ENCODE measurements at places on chromosomes 5 and 9. TPM values are rescaled to one million over a fixed set of nuclear protein-coding genes. Genes with fewer than 3 reads are reported as not detected.
A peak's percentile ranks its signal among the peaks of the same experiment; 100 is the strongest.

DNA sequence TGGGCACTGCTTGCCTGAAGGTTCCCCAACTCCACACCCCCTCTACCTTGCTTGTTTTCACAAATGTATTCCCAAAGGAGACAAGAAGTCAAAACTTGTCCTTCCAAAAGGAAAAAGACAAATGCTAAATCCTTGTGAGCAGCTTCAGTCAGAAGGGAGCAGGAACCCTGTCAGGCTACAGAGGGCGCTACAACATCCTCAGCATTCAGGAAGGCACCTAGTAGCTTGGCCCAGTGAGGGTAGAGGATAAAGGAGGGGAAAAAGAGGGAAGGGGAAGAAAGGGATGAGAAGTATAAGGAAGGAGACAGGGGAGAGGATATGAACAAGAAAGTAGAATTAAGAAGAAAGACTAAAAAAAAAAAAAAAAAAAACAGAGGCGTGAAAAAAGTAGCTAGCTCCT lies 97.5 kb downstream of the MLLT3 start:
- no peak overlapping the region for H3K4me3 ChIP-seq
- H3K27ac ChIP-seq = no peak overlapping the region

DNA sequence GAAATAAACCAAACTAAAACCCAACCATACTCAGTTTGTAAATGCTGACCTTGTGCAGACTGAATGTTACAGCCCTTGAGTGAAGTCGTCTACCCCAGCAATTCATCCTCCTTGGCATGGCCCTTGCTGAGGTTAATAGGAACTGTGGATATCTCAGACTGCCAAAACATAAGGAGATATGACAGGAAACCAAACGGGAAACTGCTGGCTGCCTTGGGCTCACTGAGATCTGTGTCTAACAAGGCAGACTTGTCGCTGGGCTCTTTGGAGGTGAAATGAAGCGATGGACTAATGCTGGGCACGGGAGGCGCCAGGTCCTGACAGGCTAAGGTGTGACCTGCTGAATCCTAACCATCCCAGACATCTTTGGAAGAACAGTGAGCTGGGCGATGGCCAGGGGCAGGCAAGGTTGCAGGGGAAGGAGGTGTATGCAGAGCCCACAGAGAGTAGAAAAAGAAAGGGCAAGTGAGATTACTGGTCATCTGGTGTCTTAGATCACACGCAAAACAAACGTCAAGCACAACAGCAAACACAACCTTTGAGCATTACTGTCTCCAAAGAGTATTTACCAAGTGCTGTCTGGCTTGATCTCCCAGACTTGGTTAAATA lies 44.6 kb upstream of the ALDH1A1 start:
- no peaks in the 10 kb centered on the region for H3K36me3 ChIP-seq
- DNase-seq = no peak
- no peaks in the 10 kb centered on the region for H3K27me3 ChIP-seq
- no peaks in the 10 kb centered on the region for H3K4me1 ChIP-seq
- no peak overlapping the region for H3K4me3 ChIP-seq
- H3K27ac ChIP-seq = no peak overlapping the region

DNA sequence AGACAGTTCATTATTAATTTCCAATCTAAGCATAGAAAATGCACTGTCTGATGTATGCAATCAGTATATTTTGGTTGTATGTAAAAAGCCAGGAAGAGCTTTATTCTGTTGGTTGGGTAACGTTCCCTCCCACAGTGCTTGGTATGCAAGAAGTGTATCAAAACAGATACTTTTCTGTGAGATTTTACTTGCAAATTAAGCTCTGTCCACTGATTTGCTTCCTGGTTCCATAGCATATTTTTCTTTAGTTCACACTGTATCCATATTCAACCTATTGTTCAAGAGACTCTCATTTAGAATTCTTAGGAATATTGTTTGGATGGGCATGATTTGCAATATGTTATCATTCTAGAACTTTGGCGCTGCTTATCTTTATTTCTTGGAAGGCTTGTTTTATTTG lies 47.4 kb downstream of the RNF180 start:
- no peak overlapping the region for H3K27ac ChIP-seq
- no peaks in the 10 kb centered on the region for H3K4me1 ChIP-seq
- no peak overlapping the region for H3K4me3 ChIP-seq
- H3K36me3 ChIP-seq = no peaks in the 10 kb centered on the region
- H3K27me3 ChIP-seq = no peaks in the 10 kb centered on the region
- DNase-seq = no peak

DNA sequence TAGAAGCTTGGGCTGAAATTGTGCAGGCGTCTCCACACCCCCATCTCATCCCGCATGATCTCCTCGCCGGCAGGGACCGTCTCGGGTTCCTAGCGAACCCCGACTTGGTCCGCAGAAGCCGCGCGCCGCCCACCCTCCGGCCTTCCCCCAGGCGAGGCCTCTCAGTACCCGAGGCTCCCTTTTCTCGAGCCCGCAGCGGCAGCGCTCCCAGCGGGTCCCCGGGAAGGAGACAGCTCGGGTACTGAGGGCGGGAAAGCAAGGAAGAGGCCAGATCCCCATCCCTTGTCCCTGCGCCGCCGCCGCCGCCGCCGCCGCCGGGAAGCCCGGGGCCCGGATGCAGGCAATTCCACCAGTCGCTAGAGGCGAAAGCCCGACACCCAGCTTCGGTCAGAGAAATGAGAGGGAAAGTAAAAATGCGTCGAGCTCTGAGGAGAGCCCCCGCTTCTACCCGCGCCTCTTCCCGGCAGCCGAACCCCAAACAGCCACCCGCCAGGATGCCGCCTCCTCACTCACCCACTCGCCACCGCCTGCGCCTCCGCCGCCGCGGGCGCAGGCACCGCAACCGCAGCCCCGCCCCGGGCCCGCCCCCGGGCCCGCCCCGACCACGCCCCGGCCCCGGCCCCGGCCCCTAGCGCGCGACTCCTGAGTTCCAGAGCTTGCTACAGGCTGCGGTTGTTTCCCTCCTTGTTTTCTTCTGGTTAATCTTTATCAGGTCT lies at the start of gene C9orf72:
Gene C9orf72, minus strand, starts transcription at position 564 of the 716 bp plus-strand sequence. CDS start 6,361 bp downstream, outside the sequence.
- H3K4me1 ChIP-seq = peaks cover 16% of the 10 kb centered on the region
- no peaks in the 10 kb centered on the region for H3K36me3 ChIP-seq
- no peaks in the 10 kb centered on the region for H3K27me3 ChIP-seq
- peak within 1 kb of the TSS; percentile 88 for H3K4me3 ChIP-seq

The BTNL9 gene
- 0.24 TPM for total RNA-seq

DNA sequence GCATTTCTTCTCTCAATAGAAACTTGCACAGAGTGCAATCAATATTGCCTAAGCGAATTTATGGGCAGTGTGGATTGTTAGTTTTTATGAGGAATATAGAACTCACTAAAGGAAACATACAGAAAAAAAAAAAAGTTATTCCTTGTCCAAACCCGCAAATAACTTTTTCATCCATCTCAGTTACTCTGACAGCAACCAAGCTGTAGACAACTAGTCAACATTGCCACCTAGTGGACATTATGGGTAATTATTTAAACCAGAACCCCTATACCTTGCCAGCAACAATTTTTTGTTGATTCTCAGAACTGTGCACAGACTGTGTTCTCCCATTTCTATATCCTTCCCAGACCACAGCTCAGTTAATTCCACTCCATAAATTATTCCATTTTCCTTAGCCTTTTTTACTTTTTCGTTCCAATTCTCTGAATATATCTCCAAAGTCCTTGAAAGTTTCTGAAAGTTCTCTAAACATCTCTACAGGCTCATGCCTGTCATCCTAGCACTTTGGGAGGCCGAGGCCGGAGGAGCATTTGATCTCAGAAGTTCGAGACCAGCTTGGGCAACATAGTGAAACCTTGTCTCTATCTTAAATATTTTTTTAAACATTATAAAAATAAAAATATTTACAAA lies 2.6 kb upstream of the AFAP1L1 start:
- no peak overlapping the region for H3K4me3 ChIP-seq
- H3K27me3 ChIP-seq = peaks cover 68% of the 10 kb centered on the region
- peaks cover 5% of the 10 kb centered on the region for H3K4me1 ChIP-seq
- H3K27ac ChIP-seq = no peak overlapping the region
- peak; percentile 82 for DNase-seq

DNA sequence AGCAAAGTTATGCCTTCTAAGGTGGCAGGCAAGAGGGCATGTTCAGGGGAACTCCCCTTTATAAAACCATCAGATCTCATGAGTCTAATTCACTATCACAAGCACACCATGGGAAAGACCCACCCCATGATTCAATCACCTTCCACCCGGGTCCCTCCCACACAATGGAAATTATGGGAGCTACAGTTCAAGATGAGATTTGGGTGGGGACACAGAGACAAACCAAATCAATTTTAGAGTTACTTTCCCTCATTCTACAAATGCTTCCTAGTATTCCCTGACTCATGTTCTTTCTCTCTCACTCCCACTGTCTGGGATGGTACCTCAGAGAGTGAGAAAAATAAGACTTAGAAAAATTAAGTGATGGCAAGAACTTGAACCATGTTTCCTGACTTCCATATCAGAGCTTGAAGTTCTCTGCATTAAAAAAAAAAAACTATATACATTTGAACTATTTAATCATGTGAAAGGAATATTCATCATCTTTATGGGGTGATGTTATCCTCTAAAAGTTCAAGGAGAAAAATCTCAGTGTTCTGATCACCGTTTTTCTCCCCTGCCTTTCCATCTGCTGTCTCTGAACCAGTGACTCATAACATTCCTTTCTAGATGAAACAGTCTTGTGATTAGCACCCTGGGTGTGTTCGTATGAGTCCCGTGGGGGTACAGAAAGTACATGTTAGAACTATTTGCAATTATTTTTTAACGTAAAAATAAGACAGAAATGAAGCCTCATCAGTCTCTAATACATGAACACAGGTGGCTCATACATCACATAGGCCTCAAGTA lies 282.9 kb downstream of the SLF1 start:
- DNase-seq = no peak
- no peak overlapping the region for H3K4me3 ChIP-seq
- H3K4me1 ChIP-seq = no peaks in the 10 kb centered on the region

DNA sequence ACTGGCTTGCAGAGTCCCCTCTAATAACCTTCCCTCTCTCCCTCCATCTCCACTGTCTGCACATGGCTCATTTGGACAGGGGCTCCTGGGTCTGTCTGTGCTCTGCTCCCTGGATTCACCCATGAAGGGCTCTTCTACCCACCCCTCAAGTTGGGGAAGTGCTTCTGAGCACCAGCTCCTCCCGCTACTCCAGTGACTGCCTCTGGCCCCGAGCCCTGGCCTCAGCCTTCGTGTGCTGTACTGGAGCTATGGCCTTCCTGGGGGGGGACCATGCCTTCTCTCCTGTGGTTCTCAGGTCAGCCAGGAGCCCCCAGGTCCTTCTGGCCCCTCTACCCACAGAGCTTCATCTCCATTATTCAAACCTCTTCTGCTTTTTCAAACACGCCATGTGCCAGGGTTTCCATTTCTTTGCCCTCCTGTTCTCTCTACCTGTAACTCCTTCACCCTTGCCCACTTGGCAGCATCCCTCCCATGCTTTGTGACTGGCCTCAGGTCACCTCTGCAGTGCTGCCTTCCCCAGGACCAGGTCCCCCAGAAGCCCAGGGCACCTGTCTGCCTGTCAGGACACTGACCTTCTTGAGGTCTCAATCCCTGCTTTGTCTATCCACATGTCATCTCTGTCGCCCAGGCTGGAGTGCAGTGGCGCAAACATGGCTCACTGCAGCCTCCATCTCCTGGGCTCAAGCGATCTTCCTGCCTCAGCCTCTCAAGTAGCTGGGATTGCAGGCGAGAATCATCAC lies 9.5 kb downstream of the SH3PXD2B start:
- DNase-seq = no peak
- no peaks in the 10 kb centered on the region for H3K36me3 ChIP-seq
- no peak overlapping the region for H3K27ac ChIP-seq
- peaks cover 4% of the 10 kb centered on the region for H3K4me1 ChIP-seq
- no peak overlapping the region for H3K4me3 ChIP-seq
- H3K27me3 ChIP-seq = no peaks in the 10 kb centered on the region

GRCh38 chr9:87516222-87516925 lies 18.7 kb downstream of the DAPK1 start:
- no peak for DNase-seq
- no peak overlapping the region for H3K27ac ChIP-seq
- H3K4me1 ChIP-seq = peaks cover 21% of the 10 kb centered on the region
- H3K27me3 ChIP-seq = no peaks in the 10 kb centered on the region
